ENCODE measurements at places on chromosomes 12 and 14.

- no peak for DNase-seq
Observed at GRCh38 chr14:62946221-62946620, 99.0 kb downstream of the KCNH5 start.

DNA sequence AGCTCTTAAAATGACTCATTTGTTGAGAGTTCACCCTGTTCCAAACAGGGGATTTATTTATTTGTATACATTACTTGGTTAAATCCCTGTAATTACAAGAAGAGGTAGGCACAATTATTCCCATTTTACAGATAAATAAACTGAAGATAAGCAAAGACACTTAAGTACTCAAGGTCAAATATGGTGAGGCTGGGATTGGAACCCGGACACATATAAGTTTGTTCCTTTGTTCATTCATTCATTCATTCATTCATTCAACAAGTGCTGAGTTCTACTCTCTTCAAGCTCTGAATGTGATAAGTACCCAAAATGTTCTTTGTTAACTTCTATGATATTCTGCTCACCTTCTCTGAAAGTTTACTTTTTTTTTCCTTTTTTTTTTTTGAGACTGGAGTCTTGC, 2.4 kb upstream of the TRIM9 start:
- no peak for DNase-seq

GRCh38 chr14:21543521-21543960, 17.4 kb upstream of the SALL2 start:
- no peak for DNase-seq

DNA sequence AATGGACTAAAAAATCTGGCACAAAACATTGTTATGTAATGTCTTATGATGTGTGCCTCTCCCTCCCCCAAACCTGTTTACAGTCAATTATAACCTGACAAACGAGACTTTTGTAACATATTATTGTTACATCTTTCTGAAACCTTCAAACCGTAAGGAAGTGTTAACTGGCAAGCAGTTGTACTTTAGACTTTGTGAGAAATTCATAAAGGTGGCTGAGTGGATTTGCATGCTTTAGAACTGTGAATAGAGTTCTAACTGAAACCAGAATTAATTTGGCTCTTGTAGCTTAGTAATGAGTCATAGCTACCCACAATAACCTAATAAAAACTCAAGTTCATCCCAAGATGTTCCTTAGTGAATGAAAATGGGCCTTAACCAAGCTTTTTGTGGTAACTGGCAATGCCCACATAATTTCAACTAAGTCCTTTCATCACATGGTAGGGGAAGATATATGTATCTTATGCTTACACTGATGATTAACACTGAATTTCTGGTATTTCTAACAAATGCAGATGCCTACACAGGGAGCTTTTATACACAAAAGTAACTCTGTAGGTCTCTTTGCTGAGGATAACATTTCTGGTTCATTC, 29.7 kb downstream of the RAD9B start:
- no peak for DNase-seq

DNA sequence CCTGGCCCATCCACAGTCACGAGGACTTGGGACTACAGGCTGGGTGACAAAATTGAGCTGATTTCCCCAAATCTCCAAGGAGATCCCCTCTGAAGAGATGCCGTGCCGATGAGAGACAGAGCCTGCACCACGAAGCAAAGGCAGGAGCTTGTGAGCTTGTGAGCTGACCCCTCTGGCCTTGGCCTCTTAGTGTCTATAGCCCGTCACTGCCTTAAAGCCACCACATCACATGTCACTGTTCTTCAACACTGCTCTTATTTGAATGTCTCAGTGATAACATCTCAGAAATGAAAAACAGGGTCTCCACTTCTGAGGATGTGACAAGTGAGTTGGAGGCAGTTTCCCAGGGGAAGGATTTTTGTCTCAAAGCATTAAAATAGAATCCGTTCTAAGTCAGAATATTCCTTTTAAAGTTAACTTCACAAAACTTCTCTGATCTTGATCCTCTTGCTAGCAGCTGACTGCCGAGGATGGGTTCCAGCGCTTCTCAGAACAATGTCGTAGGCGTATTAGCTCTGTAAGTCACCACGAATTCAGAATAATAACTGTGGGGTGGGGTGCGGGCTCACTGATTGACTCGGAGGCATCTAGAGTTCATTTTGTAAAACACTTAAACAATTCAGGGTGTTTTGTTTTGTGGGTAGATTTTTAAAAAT, 37.5 kb downstream of the CHST11 start:
- DNase-seq: no peak

DNA sequence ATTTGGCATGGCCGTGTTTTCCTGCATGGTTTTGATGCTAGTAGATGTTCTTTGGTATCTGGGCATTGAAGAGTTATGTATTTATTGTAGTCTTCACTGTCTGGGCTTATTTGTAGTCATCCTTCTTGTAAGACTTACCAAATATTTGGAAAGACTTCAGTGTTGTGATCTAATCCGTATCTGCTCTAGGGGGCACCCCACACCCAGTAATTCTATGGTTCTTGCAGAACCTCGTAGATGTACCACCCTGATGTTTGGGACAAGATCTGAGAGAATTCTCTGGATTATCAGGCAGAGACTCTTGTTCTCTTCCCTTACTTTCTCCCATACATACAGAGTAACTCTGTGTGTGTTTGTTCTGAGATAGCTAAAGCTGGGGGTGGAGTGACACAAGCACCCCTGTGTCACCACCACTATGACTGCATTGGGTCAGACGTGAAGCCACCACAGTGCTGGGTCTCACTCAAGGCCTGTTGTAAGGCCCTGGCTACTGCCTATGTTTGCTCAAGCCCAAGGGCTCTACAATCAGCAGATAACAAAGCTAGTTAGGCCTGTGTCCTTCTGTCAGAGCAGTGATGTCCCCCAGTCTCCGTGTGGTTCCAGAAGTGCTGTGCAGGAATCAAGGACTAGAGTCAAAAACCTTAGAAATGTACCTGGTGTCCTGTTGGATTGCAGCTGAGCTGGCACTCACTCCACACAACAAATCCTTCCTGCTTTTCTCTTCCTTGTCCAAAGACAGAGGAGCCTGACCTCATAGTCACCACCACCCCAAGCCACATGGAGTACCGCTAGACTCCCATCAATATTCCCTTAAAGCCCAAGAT, 9.6 kb downstream of the RDH16 start:
- DNase-seq: no peak

DNA sequence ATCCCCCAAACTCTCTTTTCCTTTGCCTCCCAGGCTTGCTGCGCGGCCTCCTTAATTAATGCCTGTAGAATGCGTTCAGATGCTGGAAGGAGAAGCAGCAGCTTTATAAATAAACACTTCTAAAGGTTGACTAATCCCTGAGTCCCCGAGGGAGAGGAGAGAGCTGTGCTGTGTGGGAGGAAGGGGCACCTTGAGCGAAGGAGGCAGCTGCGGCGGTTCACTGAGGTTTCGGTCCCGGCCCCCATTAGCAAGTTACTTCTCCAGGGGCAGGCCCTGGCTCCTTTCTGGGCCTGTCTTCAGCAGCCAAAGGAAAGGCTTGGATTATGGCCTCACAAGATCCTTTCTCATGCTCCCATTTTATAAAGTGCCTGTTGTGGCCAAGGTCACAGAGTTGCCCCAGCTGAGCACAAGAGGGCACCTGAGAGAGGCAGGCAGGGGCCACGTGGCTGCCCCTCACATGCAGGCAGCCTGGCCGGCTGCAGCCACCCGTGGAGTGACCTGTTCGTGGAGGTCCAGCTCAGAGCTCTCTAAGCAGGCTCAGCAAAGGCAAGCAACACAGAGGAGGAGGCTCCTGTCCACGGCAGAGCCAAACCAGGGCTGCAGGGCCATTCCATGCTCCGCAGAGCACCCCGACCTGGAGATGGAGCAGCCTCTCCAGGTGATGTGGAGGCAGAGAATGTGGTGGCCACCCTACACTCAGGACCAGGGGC, 15.0 kb upstream of the CACNA2D4 start:
- DNase-seq: peak; percentile 41

GRCh38 chr12:34395056-34396005, 373.0 kb downstream of the ALG10 start:
- DNase-seq: peak; percentile 25

DNA sequence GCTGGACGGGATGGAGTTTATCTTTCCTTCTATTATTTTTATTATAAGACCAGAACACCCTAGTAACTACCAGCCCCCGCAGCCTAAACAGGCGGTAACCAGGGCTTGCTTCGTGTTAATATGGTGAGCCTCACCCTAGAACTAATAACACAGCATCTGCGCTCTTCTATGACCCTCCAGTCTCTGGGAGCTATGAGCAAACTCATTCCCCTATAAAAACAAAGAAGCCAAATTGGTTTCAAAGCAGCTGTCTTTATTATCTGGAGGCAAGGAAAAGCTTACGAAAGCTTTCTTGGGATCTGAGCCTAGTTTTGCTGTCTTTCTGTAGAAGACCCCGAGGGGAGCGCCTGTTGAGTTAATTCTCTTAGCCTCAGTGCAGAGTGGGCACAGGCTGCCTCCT, 85.0 kb downstream of the TBX5 start:
- DNase-seq: no peak

- no peak for DNase-seq
Observed at GRCh38 chr14:36666416-36667206, 5.0 kb downstream of the PAX9 start.

- no peak for DNase-seq
Observed at GRCh38 chr14:96627811-96628775, 125.9 kb downstream of the PAPOLA start.

DNA sequence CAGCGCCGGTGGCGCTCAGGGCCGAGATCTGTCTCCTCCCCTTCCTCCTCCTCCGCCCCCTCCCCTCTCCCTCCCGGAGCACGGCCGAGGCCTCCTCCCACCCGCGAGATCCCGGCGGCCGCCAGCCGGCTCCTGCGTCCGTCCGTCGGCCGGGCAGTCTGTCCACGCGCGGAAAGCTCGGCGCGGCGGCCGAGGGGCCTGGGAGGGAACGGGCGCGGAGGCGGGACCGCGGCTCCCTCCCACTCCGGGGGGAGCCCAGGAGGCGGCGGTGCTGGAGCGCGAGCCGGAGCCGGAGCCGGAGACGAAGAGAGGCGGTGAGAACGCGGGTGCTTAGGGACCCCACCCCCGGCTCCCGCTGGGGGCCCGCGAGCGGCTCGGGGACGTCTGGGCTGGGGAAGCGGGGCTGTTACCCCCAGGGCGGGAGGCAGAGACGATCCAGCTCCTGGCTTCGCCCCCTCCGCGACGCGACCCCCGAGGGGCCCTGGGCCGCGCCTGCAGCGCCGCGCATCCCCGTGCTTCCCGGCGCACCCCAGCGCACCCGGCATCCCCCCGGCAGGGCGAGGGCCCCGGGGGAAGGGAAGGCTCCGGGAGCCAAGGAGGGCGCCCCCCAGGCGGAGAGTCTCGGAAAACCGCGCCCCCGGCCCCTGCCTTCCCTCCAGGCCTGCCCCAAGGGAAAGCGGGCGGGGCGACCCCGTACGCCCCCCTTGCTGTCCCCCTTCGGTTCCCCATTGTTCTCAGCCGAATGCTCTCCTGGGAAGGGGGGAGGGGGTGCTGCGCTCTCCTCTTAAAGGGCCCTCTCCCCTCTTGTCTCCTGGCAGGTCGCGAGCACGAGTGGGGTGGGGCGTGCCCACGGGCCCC, at the start of gene DTX1:
TSS of gene DTX1 (plus strand) at position 100 of the 858 bp plus-strand sequence. CDS start 1,463 bp downstream, outside the sequence.
- peak; percentile 71 for DNase-seq

- DNase-seq: no peak
Observed at GRCh38 chr12:70244409-70244808, 1.2 kb downstream of the CNOT2 start.

GRCh38 chr12:57616383-57617101, 5.3 kb downstream of the ARHGEF25 start:
- DNase-seq: no peak

- DNase-seq: no peak
Observed at GRCh38 chr14:69443296-69443805, 41.2 kb upstream of the PLEKHD1 start.

GRCh38 chr12:80684077-80684495, 23.3 kb upstream of the MYF6 start:
- DNase-seq: no peak

DNA sequence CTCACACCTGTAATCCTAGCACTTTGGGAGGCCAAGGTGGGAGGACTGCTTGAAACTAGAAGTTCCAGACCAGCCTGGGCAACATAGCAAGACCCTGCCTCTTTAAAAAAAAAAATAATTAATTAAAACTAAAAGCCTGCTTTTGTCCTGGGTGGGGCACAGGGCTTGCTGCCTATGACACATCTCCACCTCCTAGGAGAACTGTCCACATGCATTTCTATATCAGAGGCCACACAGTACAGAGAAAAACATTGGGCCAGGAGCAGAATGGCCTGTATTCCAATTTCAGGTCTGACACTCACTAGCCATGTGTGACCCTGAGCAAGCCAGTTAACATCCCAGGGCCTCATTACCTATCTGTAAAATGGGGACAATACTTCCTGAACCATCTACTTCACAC, 31.9 kb downstream of the CCDC88C start:
- DNase-seq: no peak

DNA sequence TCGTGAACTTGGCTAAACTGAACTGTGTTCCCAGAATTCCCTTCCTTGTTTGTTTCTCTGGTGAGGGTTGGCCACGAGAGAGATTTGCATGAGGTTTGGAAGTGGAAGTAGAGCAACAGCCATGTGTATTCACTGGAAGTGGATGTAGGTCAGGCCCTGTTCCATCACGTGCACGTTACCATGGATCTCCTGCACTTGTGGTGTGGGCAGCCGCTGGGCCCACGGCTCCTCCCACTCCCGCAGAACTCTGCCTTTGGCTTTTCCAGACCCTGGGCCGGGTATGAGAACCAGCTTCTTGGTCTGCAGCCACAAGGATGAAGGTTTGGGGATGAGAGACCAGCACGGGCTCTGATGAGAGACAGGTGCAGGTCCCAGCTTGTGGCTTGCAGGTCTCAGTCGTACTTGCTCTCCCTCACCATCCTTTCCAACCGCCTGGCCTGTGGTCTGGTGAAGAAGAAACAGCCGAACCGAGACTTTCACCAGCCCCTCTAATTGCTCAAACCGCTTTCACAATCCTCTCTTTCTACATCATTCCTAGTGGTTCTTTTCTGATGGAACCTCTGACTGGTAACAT, 94.9 kb downstream of the DUSP16 start:
- DNase-seq: peak; percentile 72

- no peak for DNase-seq
Observed at GRCh38 chr12:104410326-104410725, 46.4 kb upstream of the CHST11 start.
